ENCODE measurements at places on chromosomes 6 and 20. TPM values are rescaled to one million over a fixed set of nuclear protein-coding genes. Genes with fewer than 3 reads are reported as not detected.

DNA sequence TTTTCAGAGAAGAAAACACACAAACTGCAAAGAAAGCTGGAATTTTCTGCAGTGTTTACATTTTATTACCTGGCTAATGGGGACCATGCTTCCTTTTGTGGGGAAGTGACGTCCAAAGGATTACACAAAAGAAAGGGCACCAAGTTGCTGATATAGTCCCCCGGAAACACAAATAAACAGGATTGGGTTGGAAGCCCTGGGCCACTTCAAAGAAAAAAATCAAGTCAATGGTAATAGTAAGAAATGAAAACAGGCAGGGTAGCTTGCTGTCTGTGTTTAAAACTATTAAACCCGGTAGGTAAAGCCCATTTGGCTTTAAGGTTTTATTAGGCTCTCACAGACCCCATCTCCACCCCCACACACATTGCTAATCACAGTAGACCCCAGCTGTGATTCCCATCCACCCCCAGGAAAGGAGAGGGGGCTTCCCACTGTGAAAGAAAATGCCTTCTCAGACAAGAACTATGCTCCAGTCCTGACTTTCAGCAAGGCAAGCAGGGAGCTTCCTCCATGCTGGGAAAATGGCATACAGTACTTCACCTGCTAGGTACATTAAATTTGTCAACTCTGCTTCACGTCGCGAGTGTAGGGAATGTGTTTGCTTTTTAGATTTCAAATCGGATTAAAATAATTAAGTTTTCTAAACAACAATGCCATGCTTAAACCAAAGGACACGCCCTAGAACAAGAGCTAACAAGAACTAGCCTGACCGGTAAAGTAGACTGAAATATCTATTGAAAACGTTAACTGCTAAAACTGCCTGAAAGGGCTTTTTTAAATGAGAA is 1.1 kb downstream of the PERP start:
- no peaks in the 10 kb centered on the region for H3K36me3 ChIP-seq
- peak; percentile 41 for DNase-seq
- H3K4me3 ChIP-seq, result peak overlapping the region; percentile 8
- H3K4me1 ChIP-seq, result no peaks in the 10 kb centered on the region

GRCh38 chr6:26059941-26060340 is 27.3 kb upstream of the HFE start:
- no peak for DNase-seq
- no peak overlapping the region for H3K4me3 ChIP-seq
- no peaks in the 10 kb centered on the region for H3K36me3 ChIP-seq
- H3K4me1 ChIP-seq, result no peaks in the 10 kb centered on the region

DNA sequence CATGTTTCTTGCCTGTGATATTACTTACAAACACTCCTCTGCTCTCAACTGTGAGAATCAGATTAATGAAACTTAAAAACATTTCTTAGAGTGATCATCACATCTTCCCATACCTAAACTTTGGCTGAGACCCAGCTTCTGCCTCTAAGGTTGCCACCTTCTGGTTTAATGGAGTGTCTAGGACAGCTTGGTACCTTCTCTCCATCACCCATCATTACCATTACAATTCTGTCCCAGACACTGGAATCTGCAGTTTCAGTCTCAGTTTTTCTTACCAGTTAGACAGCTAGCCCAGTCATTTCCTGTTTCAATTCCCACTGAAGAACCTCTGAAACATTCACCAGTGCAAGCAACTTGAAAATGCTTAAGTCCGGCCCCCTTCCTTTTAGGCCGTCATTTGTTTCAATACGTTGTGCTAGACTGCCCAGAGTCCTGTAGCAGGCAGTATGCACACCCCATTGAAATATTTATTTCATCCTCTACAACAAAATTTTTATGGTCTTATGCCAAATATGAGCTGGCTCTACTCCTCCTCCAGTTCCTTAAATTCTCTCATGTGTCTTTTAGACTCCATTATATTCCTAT is 107.0 kb upstream of the FOXO3 start:
- no peak overlapping the region for H3K27ac ChIP-seq
- no peaks in the 10 kb centered on the region for H3K36me3 ChIP-seq

DNA sequence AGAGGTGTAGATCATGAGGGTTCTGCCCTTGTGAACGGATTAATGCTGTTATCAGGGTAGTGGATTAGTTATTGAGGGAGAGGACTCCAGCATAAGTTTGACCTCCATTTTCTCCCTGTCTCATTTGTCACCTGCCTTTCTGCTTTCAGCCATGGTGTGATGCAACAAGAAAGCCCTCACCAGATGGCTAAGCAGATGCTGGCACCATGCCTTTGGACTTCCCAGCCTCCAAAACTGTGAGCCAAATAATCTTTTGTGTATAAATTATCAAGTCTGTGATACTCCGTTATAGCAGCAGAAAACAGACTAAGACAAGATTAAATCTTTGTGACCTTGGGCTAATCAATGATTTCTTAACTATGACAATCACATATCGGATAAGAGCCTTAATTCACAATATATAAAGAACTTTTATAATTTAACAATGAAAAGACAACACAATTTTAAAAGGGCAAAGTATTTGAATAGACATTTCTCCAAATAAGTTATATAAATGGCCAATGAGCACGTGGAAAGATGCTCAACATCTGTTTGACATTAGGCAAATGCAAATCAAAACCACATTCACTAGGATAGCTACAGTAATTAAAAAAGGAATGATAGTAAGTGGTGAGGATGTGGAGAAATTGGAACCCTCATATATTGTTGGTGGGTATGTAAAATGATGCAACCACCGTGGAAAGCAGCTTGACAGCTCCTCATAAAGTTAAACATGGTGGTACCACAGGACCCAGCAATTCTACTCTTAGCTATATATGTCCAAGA is 45.3 kb upstream of the IFNGR1 start:
- H3K36me3 ChIP-seq, result no peaks in the 10 kb centered on the region
- H3K4me3 ChIP-seq, result no peak overlapping the region
- no peaks in the 10 kb centered on the region for H3K27me3 ChIP-seq
- H3K4me1 ChIP-seq, result no peaks in the 10 kb centered on the region
- H3K27ac ChIP-seq, result no peak overlapping the region
- DNase-seq, result no peak

The CST7 gene
- 4.7 TPM for total RNA-seq

DNA sequence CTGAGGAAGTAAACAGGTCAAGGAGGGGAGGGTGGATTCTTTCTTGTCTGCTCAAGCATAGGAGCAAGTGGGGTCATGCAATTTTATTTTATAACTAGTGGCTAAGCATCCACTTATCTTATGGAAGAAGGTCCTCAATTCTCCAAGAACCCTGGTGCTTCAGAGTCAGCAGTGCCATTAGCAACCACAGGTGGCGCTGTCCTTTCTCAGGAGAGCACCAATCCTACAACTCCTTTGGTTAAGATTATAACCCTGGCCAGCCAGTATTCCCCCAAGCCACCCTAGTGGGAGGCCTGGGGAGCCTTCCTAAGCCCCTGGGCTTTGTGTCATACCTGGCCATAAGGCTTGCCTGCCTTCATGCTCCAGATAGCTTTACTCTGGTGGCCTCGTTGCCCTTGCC is 60.7 kb downstream of the PCSK2 start:
- H3K4me1 ChIP-seq, result no peaks in the 10 kb centered on the region
- H3K36me3 ChIP-seq, result no peaks in the 10 kb centered on the region
- DNase-seq, result no peak
- H3K27me3 ChIP-seq, result no peaks in the 10 kb centered on the region

The HLA-DQB2 gene
- total RNA-seq, result 56.3 TPM

DNA sequence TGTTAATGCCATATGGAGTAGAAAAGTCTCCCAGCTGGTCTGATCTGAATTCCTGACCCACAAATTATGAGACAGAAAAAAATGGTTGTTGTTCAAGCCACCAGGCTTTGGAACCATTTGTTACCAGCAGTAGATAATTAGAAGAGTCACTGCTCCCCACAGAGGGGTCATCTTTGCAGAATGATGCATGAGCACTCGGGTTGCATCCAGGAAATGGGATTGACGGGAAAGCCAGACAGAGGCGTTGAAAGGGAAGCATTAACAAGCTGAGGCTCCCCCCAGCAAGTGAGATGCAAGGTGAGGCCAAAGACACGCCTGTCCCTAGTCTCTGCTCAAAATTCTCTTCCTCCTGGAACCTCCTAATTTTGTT is 182.5 kb downstream of the SYNDIG1 start:
- no peaks in the 10 kb centered on the region for H3K36me3 ChIP-seq
- DNase-seq, result no peak
- no peak overlapping the region for H3K27ac ChIP-seq
- H3K4me1 ChIP-seq, result no peaks in the 10 kb centered on the region
- H3K27me3 ChIP-seq, result no peaks in the 10 kb centered on the region
- H3K4me3 ChIP-seq, result no peak overlapping the region

DNA sequence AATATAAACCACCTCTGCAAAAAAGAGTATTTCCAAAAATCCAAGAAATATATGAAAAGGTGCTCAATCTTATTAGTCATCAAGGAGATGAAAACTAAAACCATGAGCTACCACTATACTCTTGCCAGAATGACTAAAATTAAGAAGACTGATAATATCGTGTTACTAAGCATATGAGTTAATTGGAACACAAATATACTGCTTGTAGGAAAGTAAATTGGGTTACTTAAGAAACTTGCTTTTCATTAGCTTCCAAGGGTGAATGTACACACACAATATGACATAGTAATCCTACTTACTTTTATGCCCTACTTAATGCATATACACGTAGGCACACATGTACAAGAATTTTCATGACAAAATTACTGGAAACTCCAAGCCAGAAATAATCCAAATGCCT is 3.4 kb downstream of the THEMIS start:
- H3K27ac ChIP-seq, result no peak overlapping the region
- no peaks in the 10 kb centered on the region for H3K36me3 ChIP-seq
- H3K4me1 ChIP-seq, result no peaks in the 10 kb centered on the region
- H3K4me3 ChIP-seq, result no peak overlapping the region
- no peaks in the 10 kb centered on the region for H3K27me3 ChIP-seq

The ZSCAN23 gene
- total RNA-seq, result 17.2 TPM

The NRN1 gene
- 10.8 TPM for total RNA-seq

GRCh38 chr6:13952101-13952500 is 27.3 kb downstream of the RNF182 start:
- H3K36me3 ChIP-seq, result no peaks in the 10 kb centered on the region
- H3K27me3 ChIP-seq, result no peaks in the 10 kb centered on the region
- H3K4me3 ChIP-seq, result no peak overlapping the region
- no peaks in the 10 kb centered on the region for H3K4me1 ChIP-seq
- DNase-seq, result no peak

DNA sequence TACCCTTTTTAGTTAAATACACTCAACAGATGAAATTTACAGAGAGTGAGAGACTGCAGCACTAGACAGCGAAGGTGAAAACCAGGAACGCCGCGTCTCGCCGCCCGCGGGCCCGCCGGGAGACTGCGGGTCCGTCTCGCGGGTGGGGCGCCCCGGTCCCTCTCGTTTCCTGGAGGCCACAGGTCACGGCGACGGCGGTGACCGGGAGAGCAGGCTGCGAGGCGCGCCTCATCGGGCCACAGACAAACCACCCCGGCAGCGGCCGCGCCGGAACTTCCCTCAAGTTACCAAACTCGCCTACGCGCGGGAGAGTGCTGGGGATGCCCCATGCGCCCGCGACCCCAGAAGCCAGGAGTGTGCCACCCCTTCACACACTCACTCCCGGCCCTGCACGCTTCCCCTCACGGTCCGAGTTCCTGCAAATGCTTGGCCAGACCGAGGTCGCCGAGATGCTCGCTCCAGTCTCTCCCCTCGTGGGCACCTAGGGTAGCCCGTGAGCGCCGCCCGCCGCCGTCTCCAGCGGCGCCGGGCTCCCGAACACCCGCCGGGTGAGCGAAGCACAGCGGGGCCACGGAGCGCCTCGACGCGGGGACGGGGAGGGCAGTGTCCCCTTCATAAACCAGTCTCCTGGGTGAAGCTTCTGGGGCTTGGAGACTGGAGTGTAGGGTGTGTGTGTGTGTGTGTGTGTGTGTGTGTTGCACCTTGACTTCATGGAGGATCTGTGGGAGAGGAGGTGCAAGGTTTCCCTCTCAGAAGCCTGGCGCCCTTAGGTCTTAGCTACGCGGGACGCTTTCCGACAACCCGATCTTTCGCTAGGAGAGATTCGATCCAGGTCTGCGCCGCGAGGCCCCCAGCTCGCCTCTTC is 1.4 kb downstream of the BACH2 start:
- H3K4me3 ChIP-seq, result peak overlapping the region; percentile 56
- peak; percentile 62 for DNase-seq
- no peaks in the 10 kb centered on the region for H3K36me3 ChIP-seq
- H3K27me3 ChIP-seq, result peaks cover 35% of the 10 kb centered on the region

DNA sequence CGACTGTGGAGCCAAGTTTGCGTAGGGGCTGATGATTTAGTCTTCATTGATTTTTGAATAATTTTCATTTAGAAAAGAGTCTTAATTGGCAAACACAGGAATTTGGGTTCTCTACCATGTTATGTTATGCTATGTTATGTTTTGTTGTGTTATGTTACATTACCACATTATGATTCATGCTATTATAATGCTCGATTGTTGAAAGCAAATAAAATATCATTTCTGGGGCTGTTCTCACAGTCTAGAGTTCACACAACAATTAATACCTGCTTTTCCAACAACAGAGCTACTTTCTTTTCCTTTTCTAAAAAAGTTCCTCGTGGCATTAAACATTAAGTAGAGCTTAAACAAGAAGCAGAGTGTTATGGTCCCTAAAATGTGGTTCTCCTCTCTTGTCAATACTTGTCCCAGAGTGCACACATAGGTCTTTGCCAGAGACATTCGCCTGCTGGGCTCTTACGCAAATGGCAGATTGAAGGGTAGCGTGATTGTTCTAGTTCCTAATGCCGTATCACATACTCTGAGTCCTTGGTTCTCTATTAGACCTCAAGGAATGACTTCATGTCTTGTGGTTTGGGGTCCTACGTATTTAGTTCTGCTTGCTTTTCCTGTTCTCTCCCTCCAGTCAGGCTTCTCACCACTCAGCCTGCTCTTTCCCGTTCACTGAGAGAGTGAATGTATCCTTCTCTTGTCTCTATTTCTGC is 370.3 kb downstream of the CD109 start:
- H3K36me3 ChIP-seq, result no peaks in the 10 kb centered on the region
- H3K4me3 ChIP-seq, result no peak overlapping the region
- no peak for DNase-seq
- H3K27ac ChIP-seq, result no peak overlapping the region
